ENCODE measurements at places on chromosomes 12 and 14. TPM values are rescaled to one million over a fixed set of nuclear protein-coding genes. Genes with fewer than 3 reads are reported as not detected.

DNA sequence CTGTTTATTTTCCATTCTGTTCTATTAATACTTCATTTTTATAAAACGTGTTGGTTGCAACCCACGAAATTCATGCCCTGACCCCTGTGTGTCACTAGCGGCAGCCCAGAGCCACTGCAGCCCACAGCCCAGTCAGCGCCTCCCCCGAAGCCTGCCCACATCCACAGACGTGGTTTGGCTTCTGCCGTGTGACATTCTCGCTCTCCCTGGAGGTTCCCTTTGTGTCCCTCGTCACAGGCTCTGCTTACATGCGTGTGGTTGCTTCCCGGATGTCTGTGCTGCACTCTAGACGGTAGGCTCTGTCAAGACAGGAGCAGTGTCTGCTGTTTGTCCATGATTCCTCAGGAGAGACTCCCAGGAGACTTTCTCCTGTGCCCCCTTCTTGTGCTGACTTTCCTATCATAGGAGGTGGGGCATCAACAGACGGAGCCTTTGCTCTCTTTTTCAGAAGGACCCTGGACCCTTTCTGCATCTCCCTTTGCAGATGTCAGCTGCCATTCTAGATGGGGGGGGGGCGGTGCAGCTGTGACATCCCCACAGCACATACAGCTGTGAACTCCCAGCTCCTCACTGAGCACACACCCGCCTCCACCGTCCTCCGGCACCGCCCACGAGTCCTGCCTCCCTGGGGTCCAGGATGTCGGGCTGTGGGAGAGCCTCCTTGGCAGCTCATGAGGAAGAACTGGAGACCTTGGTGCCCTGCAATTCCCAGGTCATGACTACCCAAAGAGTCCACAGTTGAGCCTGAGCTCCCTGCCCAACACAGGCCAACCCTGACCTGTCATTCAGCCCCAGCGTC is 36.8 kb upstream of the PIWIL1 start:
- no peak overlapping the region for H3K4me3 ChIP-seq
- no peaks in the 10 kb centered on the region for H3K36me3 ChIP-seq
- no peak overlapping the region for H3K27ac ChIP-seq
- H3K27me3 ChIP-seq, result no peaks in the 10 kb centered on the region

- no peaks in the 10 kb centered on the region for H3K4me1 ChIP-seq
- no peak for DNase-seq
- H3K27ac ChIP-seq, result no peak overlapping the region
- no peaks in the 10 kb centered on the region for H3K27me3 ChIP-seq
Observed at GRCh38 chr12:89280833-89281538, 71.3 kb downstream of the DUSP6 start.

Gene BCL11B
- total RNA-seq, result 5.9 TPM

DNA sequence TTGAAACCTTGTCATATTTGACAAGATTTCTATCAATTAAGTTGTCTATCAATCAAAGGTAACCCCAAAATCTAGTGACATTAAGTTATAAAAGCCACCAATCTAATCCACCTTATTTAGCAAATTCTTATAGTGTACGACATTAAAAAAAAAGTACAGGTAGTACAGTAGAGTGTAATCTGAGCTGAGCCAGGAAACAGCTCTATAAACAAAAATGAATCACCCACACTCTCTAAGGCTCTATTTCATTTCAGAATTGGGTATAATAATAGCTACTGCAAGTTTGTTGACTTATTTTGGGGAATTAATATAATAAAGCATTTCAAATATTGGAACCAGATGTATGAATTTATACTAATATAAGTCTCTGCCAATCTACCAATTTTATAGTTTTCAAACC is 342.4 kb upstream of the FLRT2 start:
- H3K4me1 ChIP-seq, result no peaks in the 10 kb centered on the region
- no peak for DNase-seq
- H3K36me3 ChIP-seq, result no peaks in the 10 kb centered on the region

Gene PLA2G1B
- total RNA-seq, result not detected

Gene LUM
- not detected for total RNA-seq

DNA sequence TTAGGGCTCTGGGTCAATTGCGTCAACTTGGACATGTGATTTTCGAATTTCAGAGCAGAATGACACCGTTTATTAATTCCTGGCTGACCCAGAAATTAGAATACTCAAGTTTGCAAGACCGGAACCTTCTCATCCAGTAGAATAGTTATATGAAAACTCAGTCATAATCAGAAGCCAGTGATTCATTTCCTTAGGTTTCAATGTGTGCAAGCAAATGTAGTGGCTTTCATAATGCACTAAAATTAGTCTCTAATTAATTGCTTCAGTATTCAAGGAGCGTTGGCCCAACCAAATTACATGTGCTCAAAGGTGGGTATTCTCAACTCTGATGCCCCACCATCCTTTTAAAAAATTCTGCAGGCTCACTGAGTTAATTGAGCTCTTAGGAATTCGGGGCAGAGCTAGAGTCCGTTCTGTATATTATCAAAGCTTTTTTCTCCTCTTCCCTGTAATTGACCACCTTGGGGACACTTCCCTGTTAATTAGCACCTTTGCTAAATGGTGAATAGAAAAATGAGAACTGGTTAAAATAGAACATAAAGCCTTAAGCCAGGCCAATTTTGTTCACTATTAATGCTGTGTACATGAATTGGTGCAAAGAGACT is 55.4 kb downstream of the DAO start:
- no peak overlapping the region for H3K27ac ChIP-seq
- peaks cover 4% of the 10 kb centered on the region for H3K4me1 ChIP-seq
- no peaks in the 10 kb centered on the region for H3K36me3 ChIP-seq
- H3K4me3 ChIP-seq, result no peak overlapping the region

- DNase-seq, result no peak
- no peaks in the 10 kb centered on the region for H3K27me3 ChIP-seq
- H3K4me3 ChIP-seq, result no peak overlapping the region
Observed at GRCh38 chr14:35355981-35356841, 48.3 kb downstream of the NFKBIA start.

Gene CLEC9A
- total RNA-seq, result not detected

Gene NPFF
- total RNA-seq, result 0.80 TPM

GRCh38 chr14:50871228-50871627 is 625 bp upstream of the ABHD12B start:
- DNase-seq, result peak; percentile 46
- H3K4me3 ChIP-seq, result peak overlapping the region; percentile 59
- peaks cover 19% of the 10 kb centered on the region for H3K27me3 ChIP-seq

DNA sequence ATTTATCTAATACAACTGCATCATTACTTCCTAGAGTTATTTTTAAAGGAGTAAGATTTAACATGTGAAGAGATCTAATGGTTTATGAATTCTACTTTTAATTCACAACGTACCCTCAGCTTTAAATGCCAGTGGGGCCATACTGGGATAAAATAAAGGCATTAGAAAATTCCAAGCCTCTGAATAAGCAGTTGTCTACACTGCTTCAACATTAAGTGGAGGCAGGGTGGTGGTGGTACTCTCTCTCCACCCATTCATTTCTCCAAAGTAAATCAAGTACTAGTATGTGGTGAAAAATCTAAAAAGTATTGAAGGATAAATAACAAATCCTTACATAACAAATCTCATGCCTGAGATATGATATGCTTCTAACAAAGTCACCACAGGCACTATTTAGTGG is 52.4 kb downstream of the FERMT2 start:
- no peak for DNase-seq
- no peaks in the 10 kb centered on the region for H3K36me3 ChIP-seq
- H3K27me3 ChIP-seq, result no peaks in the 10 kb centered on the region
- no peak overlapping the region for H3K4me3 ChIP-seq
- no peak overlapping the region for H3K27ac ChIP-seq

DNA sequence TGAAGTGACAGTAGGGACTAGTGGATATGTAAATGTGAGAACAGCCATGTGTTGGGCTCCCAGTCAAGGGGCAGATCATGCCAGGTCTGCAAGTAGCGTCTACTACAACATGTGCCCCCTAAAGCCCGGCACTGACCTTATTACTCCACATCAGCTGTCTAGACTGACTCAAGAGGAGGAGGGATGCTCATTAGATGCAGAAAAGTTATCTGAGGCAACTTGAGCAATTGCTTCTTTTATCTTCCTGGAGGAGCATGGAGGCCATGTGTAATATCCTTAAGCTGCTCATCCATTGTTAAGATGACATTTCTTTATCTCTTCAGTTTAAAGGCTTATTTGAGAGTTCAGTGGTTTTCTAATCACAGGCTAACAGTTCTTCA is 404.7 kb upstream of the FLRT2 start:
- no peak for DNase-seq
- no peaks in the 10 kb centered on the region for H3K4me1 ChIP-seq
- H3K4me3 ChIP-seq, result no peak overlapping the region
- H3K27ac ChIP-seq, result no peak overlapping the region

DNA sequence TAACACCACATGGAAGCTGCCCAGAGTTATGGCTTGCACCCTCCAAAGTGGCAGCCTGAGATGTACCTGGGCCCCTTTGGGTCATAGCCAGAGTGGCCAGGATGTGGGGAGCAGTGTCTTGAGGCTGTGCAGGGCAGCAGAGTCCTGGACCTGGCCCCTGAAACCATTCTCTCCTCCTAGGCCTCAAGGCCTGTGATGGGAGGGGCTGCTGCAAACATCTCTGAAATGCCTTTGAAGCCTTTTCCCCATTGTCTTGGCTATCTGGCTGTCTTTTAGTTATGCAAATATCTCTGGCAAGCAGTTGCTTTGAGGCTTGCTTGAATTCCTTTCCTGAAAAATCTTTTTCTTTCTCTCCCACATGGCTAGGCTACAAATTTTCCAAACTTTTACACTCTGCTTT is 356.5 kb downstream of the DAD1 start:
- H3K27me3 ChIP-seq, result no peaks in the 10 kb centered on the region
- no peak overlapping the region for H3K27ac ChIP-seq
- no peaks in the 10 kb centered on the region for H3K36me3 ChIP-seq
- H3K4me1 ChIP-seq, result no peaks in the 10 kb centered on the region
- no peak for DNase-seq
- no peak overlapping the region for H3K4me3 ChIP-seq

DNA sequence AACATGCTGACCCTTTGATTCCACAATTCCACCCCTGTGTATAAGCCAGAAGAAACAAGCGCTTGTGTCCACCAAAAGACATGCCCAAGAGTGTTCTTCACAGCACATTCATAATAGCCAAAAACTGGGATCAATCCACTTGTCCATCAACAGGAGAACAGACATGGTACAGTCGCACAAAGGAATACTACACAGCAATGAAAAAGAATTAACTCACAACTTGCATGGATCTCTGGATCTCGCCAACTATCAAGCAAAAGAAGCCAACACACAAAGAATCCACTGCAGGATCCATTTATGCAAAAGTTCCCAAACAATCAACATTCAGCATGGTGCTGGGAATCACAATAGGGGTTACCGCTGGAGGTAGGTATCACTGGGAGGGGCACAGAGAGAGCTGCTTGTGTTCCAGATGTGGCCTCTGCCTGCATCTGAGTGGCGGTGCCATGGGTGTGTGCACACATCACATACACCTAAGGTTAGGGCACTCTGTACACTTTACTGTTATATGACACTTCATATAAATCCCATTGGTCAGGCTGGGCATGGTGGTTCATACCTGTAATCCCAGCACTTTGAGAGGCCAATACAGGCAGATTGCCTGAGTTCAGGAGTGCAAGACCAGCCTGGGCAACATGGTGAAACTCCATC is 30.9 kb downstream of the CLMN start:
- H3K27ac ChIP-seq, result no peak overlapping the region
- no peaks in the 10 kb centered on the region for H3K27me3 ChIP-seq
- H3K36me3 ChIP-seq, result no peaks in the 10 kb centered on the region
- H3K4me1 ChIP-seq, result peaks cover 1% of the 10 kb centered on the region
- no peak for DNase-seq

Gene EFCAB11
- 12.8 TPM for total RNA-seq

Gene UNC79
- total RNA-seq, result 2.5 TPM

DNA sequence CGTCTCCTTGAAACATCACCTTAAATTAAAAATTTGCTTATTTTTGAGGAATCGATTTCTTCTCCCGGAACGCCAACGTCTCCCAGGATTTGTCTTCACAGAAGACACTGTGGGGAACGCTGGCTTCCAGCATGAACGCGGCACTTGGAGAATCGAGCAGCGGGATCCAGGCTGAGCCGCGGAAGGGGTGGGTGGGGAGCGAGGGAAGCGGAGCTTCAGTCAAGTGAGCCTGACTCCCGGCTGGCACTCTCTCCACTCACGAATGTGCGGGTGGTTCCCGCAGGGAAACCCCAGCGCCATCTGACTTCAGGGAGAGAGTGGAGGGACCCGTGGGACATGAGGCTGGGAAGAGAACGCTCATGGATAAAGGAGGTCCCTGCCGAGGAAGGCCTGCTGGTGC is 506.0 kb upstream of the TMEM132C start:
- no peaks in the 10 kb centered on the region for H3K27me3 ChIP-seq
- DNase-seq, result no peak

DNA sequence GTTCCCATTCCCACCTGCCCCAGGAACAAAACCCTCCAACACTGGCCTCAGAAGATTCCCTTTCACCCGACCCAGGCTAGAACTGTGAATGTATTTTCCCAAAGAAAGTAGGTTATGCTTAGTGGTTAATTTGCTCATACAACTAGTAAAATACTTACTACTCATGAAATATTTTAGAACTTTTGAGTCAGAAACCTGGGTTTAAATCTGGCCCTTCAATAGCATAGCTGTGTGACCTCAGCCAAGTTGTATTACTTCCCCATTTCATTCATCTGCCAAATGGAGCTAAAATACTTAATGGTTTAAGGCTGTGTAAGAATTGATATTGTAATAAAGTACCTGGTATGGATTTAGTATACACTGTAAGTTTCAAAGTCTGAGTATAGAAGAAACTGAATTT is 69.1 kb upstream of the DNM1L start:
- H3K4me3 ChIP-seq, result no peak overlapping the region
- no peak overlapping the region for H3K27ac ChIP-seq
- no peak for DNase-seq

DNA sequence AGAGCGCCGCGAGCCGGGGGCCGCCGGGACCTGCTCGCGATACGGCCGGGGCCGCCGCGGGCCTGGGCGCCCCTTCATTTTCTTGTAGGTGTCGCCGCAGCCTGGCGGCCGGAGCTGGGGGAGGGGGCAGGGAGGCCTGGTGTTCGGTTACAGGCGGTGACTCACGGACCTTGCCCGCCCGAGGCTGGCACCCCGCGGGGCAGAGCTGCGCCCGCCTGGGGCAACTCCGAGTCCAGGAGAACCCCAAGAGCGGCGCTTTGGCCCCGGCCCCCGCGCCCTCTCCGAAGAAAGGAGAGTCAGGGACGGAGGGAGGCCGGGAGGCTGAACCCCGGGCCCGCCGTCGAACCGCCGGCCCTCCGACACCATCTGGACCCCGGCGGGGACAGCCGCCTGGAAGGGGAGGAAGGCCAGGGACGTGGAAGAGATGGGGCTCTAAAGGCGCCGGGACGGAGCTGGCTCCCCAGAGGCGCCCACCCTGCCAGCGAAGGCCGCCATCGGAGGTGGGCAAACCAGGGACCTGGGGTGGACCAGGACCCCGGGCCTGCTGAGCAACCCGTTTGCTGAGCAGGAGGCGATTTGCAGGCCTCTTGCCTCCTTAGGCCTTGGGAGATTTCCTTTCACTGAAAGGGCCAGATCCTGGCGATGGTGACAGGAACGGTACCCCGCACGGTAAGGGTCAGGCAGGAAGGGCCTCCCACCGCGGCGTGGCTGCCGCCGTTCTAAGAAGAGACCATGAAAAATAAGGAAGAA is 843 bp upstream of the NUAK1 start:
- H3K27me3 ChIP-seq, result no peaks in the 10 kb centered on the region
- peak overlapping the region; percentile 88 for H3K27ac ChIP-seq
- DNase-seq, result peak; percentile 77
